ENCODE measurements at places on chromosomes 13 and 19.

GRCh38 chr13:38045278-38046048 is 175.9 kb upstream of the TRPC4 start:
- DNase-seq: peak; percentile 2
- no peak overlapping the region for H3K4me3 ChIP-seq
- no peaks in the 10 kb centered on the region for H3K4me1 ChIP-seq
- H3K27ac ChIP-seq: no peak overlapping the region
- H3K27me3 ChIP-seq: no peaks in the 10 kb centered on the region

GRCh38 chr19:16366433-16367260 is 42.0 kb downstream of the KLF2 start:
- H3K27ac ChIP-seq: no peak overlapping the region
- no peak overlapping the region for H3K4me3 ChIP-seq
- H3K27me3 ChIP-seq: no peaks in the 10 kb centered on the region
- peaks cover 28% of the 10 kb centered on the region for H3K4me1 ChIP-seq
- DNase-seq: no peak

DNA sequence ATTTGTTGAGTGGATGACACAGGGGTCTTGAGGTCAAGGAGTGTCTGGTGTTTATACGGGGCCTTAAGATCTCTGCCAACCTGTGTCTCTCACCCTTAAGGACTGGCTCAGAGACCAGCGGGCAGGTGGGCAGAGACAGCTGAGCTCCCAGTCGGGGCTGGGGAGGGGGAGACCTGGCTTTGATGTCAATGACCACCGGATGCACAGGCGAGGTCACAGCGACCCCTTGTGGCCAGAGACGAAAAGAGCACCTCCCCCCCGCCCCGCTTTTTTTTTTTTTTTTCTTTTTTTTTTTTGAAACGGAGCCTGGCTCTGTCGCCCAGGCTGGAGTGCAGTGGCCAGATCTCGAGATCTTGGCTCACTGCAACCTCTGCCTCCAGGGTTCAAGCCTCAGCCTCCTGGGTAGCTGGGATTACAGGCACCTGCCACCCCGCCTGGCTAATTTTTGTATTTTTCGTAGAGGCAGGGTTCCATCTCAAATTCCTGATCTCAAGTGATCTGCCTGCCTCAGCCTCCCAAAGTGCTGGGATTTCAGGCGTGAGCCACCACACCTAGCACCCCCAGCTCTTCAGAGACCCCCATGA is 12.1 kb upstream of the KLK14 start:
- peak; percentile 13 for DNase-seq
- peaks cover 1% of the 10 kb centered on the region for H3K27me3 ChIP-seq
- peaks cover 17% of the 10 kb centered on the region for H3K4me1 ChIP-seq
- peaks cover 6% of the 10 kb centered on the region for H3K36me3 ChIP-seq
- no peak overlapping the region for H3K4me3 ChIP-seq

- peaks cover 30% of the 10 kb centered on the region for H3K36me3 ChIP-seq
- H3K4me3 ChIP-seq: peak overlapping the region; percentile 38
- H3K27me3 ChIP-seq: no peaks in the 10 kb centered on the region
- peak; percentile 40 for DNase-seq
- peaks cover 54% of the 10 kb centered on the region for H3K4me1 ChIP-seq
These were observed 2.7 kb downstream of the UHRF1 start for GRCh38 chr19:4911786-4912672.
